Activated naive CD8-positive, alpha-beta T cell treated with anti-CD3 and anti-CD28 coated beads for 36 hours (primary cell): ENCODE measurements at places on chromosomes 16 and 17. TPM values are rescaled to one million over a fixed set of nuclear protein-coding genes. Genes with fewer than 3 reads are reported as not detected.

DNA sequence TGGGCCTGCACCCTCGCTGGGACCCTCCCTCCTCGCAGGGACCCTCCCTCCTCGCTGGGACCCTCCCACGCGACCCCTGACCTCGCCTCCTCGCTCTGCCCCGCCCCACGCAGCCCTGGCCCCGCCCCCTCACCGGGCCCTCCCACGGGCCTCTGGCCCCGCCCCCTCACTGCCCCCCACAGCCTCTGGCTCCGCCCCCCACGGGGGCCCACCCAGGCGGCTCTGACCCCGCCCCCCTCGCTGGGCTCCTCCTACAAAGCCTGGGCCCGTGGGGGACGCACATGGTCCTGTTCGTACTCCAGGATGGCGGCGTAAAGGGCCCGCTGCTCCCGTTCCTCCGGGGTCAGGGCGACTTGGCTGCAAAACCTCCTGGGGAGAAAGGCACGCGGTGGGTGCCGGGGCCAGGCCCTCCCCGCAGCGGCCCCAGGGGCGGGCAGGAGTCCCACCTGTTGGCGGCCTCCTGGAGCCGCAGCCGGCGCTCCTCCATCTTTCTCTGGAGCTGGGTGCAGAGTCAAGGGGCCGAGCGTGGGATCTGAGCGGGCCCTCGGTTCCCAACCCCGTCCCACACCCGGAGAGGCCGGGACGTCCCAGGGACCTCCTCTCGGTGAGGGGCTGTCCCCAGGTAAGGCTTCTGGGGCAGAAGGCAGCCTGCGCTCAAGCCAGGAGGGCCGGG, 9.0 kb downstream of the VPS9D1 start:
- peak; percentile 84 for DNase-seq

DNA sequence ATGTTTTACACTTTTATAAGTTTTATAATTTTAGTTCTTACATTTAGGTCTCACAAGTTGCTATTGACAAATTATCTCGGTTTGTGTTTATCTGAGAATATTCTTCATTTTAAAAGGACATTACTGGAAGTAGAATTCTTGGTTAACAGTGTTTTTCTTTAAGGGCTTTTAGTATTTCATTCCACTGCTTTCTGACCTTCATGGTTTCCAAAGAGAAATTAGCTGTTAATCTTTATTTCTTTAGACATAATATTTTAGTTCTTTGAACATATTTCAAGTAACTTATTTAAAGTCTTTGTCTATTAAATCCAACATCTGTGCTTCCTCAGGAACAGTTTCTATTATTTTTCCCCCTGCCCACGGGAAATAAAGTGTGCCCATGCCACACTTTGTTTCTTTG, 240.1 kb upstream of the AXIN2 start:
- DNase-seq: no peak

DNA sequence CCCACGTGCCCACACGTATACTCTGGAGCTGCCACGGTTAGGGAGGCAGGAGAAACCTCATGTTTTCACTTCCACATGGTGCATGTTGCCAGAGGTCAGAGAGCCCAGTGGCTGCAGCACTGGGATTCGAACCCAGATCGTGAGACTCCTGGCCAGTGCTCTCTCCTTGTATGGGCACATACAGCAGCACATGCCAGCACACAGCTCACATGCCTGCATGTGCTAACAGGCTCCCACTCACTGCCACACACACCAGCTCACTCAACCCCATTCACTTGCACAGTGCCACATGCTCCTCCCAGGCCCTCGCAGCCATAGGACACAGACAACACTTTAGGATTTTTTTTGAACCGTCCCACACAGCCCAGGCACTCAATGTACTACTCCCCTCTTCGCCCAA, 49.5 kb upstream of the MRPS23 start:
- DNase-seq: no peak

Gene CFAP52
- not detected for total RNA-seq

- DNase-seq: peak; percentile 24
Measured at GRCh38 chr17:8072729-8073461, 14.6 kb downstream of the ALOX12B start.

GRCh38 chr16:69443927-69444631, 19.7 kb downstream of the CYB5B start:
- DNase-seq: no peak

GRCh38 chr16:89655062-89655643, 2.4 kb downstream of the CHMP1A start:
- no peak for DNase-seq

- DNase-seq: peak; percentile 34
Measured at GRCh38 chr16:15948532-15949209, 745 bp upstream of the ABCC1 start.
